ENCODE measurements at places on chromosomes 2 and 18.
A peak's percentile ranks its signal among the peaks of the same experiment; 100 is the strongest.

GRCh38 chr2:3650140-3650920, 7.7 kb upstream of the ALLC start:
- no peaks in the 10 kb centered on the region for H3K36me3 ChIP-seq
- peak overlapping the region; percentile 79 for H3K27ac ChIP-seq
- no peaks in the 10 kb centered on the region for H3K27me3 ChIP-seq
- no peak for DNase-seq

DNA sequence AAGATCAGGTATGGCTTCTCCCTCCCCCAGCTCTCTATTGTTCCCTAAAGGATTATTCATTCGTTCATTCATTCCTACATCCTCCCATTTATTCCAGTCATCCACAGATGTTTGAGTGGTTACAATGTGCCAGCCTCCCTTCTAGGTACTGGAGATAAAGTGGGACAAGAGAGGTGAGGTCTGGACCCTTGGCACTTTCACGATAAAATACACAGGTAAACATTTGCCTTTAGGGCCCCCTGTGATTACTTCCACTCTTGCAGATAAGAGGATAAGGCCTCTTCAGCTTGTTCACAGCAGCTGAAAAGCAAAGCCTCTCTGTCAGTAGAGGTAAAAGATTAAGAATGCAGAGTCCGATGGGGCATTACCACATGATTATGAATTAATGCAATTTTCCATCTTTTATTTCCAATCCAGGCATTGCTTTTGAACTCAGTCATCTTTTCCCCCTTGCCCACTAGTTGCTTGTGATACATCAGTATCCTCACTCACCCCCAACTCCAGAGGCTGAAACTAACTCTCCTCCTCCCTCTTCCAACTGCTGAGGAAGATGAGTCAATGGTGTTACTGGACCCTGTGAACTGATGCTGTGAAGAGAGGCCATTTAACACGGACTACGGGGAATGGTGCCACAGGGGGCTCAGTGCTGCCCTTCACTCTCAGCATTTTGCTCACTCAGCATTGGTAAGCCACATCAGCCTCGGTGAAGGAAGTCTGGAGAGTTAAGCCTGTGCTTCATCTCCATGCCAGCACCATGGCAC, 1.1 kb upstream of the DPP4 start:
- H3K36me3 ChIP-seq = no peaks in the 10 kb centered on the region
- H3K27me3 ChIP-seq = no peaks in the 10 kb centered on the region
- peak overlapping the region; percentile 54 for H3K27ac ChIP-seq
- no peak for DNase-seq
- peak overlapping the region; percentile 95 for H3K4me3 ChIP-seq

GRCh38 chr2:137837830-137838229, 126.4 kb upstream of the HNMT start:
- DNase-seq = no peak
- no peaks in the 10 kb centered on the region for H3K4me1 ChIP-seq
- H3K27me3 ChIP-seq = no peaks in the 10 kb centered on the region
- no peak overlapping the region for H3K4me3 ChIP-seq
- no peak overlapping the region for H3K27ac ChIP-seq
- no peaks in the 10 kb centered on the region for H3K36me3 ChIP-seq

DNA sequence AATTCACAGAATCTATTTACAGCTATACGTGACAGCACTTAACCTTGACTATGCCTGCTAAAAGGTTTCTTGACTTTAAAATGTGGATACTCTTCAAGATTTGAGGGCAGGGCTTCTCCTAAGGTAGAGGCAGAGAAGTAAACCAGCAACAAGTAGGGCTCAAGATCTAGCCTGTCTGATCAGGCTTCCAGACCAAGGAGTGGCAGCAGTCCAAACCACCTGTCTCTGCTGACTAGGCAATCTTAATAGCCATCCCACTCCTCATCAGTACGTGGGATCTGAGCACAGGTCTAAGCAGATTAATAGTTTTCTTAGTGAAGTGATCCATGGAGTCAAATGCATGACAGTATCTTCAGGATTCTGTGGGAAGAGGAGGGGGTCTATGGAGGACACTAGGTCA, 100.4 kb downstream of the GPD2 start:
- no peak overlapping the region for H3K4me3 ChIP-seq
- H3K4me1 ChIP-seq = peaks cover 9% of the 10 kb centered on the region
- no peaks in the 10 kb centered on the region for H3K36me3 ChIP-seq

- H3K36me3 ChIP-seq = no peaks in the 10 kb centered on the region
- no peaks in the 10 kb centered on the region for H3K27me3 ChIP-seq
- DNase-seq = no peak
- no peak overlapping the region for H3K4me3 ChIP-seq
- H3K4me1 ChIP-seq = no peaks in the 10 kb centered on the region
These were observed 92.0 kb upstream of the BOD1L2 start for GRCh38 chr18:57054891-57055290.

DNA sequence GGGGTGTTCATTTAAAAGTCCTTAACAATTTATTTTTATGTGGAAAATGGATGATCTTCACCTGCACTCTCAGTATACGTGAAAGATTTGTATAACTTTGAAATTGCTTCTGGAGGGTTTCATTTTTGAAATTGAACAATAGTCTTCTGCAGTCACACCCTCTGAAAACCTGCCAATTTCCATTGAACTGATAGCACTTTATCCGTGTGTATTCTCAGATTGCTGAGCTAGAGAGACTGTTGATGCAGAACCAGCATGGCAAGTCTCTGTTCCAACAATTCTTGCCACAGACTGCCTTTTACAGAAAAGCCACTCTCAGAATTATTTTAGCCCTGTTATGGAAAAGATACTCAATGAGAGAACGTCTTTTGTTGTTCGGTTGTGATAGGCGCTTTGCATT, 6.6 kb upstream of the GULP1 start:
- DNase-seq = no peak
- no peaks in the 10 kb centered on the region for H3K27me3 ChIP-seq
- H3K27ac ChIP-seq = no peak overlapping the region
- H3K4me3 ChIP-seq = no peak overlapping the region

- H3K4me1 ChIP-seq = no peaks in the 10 kb centered on the region
- no peaks in the 10 kb centered on the region for H3K27me3 ChIP-seq
- H3K36me3 ChIP-seq = no peaks in the 10 kb centered on the region
- no peak overlapping the region for H3K4me3 ChIP-seq
These were observed 354.6 kb upstream of the RAB12 start for GRCh38 chr18:8254654-8255053.

DNA sequence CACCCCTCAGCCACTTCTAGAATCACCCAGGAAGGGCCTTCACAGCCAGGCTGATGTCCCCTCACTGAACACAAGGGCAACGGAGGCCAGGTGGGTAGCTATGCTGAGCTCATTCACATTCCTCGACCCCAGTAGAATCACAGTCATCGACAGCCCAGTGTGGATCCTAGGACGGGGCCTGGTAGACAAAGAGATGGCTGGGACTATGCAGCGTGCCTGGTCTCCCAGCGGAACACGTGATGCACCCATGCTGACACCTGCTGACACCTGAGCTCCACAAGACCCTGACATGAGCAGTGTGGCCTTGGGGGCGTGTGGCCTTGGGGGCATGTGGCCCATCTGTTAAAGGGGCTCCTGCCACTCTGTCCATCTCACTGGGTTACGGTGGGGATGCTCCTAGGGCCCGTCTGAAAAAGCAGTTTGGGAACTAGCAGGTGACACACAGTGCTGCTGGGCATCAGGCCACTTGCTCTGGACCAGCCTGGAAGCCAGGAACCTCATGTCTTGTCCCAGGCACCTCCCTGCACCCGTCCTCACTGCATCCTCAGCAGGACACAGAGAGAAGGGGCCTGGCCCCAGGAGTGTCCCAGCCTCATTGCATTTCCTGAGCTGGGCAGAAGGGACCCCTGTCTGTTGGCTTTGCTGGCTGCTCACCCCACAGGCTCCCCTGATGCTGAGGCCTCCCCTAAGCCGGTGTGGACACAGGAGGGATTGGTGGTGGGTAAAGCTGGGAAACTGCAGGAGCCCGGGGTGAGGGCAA, 9.7 kb downstream of the ECEL1 start:
- no peak overlapping the region for H3K27ac ChIP-seq
- no peak for DNase-seq
- no peaks in the 10 kb centered on the region for H3K27me3 ChIP-seq
- H3K4me1 ChIP-seq = no peaks in the 10 kb centered on the region

DNA sequence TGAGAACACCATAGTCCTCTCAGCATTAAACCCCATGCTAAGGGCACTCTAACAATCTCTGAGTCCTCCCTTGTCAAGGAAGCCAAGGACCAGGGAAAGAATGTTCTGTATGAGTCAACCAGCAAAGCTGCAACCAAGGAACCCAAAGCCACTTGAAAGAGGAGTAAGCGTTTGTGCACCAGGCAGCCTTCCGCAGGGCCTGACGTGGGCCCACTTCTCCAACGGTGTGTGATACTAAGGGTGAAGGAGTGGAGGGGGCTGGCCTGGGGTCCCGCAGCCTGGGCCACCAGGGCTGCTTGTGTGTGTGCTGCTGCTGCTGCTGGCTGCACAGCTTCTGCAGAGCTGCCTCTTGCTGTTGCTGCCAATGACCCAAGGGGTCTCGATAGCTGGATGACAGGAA, 30.1 kb upstream of the GALNT14 start:
- H3K27ac ChIP-seq = no peak overlapping the region
- H3K4me1 ChIP-seq = no peaks in the 10 kb centered on the region

DNA sequence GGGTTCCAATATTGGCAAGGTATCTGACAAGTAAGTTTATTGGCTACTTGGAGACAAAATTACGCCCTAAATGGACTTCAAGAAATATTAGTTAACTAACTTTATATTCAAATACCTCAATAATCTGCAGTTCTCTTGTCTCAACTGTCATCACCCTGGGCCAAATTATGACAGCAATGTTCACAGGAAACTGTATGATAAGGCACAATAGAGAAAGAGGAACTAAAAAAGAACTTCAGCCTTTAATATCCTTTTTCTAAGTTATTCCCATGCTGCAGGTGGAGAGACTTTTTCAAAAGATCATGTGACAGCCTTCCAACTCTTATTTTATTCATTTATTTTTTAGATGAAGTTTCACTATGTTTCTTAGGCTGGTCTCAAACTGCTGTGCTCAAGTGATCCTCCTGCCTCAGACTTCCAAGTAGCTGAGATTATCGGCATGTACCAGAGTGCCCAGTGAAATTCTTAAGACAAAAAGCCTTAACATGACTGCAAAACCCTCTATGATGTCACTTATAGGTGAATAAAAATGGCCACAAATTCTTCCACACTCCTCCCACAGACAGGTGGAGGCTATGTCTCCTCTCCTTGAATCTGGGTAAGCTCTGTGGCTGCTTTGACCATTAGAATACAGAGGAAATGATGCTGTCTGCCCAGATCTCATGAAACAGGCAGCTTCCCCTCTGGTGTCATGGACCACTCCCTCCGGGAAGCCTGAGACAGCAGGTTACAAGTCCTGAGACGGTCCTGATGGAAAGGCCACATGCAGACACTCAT, 211.0 kb downstream of the TGIF1 start:
- H3K4me1 ChIP-seq = peaks cover 27% of the 10 kb centered on the region
- H3K27me3 ChIP-seq = no peaks in the 10 kb centered on the region
- no peak overlapping the region for H3K27ac ChIP-seq
- no peak overlapping the region for H3K4me3 ChIP-seq
- no peak for DNase-seq

DNA sequence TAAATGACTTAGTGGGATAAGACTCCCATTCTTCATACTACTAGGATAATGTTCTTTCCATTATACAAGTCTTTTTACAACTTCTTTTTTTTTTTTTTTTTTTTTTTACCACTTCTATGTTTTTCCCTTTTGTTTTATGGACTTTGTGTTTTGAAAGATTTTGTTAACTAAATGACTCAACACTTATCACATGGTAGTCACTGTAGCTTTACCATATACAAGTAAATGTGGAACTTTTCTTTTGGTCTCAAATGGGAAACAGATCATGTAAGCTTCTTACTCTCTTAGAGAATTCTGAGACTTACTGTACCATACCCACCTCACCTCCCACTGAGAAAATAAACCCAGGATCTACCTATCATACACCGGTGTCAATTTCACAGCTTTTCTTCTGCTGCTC, 590.3 kb upstream of the CDH2 start:
- H3K27ac ChIP-seq = no peak overlapping the region
- H3K4me3 ChIP-seq = no peak overlapping the region
- no peaks in the 10 kb centered on the region for H3K27me3 ChIP-seq
- H3K36me3 ChIP-seq = no peaks in the 10 kb centered on the region
- H3K4me1 ChIP-seq = no peaks in the 10 kb centered on the region

- no peaks in the 10 kb centered on the region for H3K36me3 ChIP-seq
- no peaks in the 10 kb centered on the region for H3K4me1 ChIP-seq
- DNase-seq = no peak
- H3K27me3 ChIP-seq = no peaks in the 10 kb centered on the region
- no peak overlapping the region for H3K27ac ChIP-seq
These were observed 219.9 kb downstream of the ICOS start for GRCh38 chr2:204156456-204156855.

GRCh38 chr2:218292048-218293014, at the start of gene TMBIM1:
TSS of gene TMBIM1 (minus strand) at chr2:218292503. CDS start at chr2:218282141, 10,362 bp downstream.
- no peaks in the 10 kb centered on the region for H3K27me3 ChIP-seq
- peak within 1 kb of the TSS; percentile 97 for H3K4me3 ChIP-seq
- DNase-seq = peak; percentile 94
- peak within 1 kb of the TSS; percentile 100 for H3K27ac ChIP-seq
- peaks cover 83% of the 10 kb centered on the region for H3K4me1 ChIP-seq

- no peaks in the 10 kb centered on the region for H3K27me3 ChIP-seq
- H3K27ac ChIP-seq = no peak overlapping the region
- no peak overlapping the region for H3K4me3 ChIP-seq
- H3K36me3 ChIP-seq = no peaks in the 10 kb centered on the region
- DNase-seq = no peak
These were observed 28.7 kb upstream of the SMIM21 start for GRCh38 chr18:75456199-75456631.

DNA sequence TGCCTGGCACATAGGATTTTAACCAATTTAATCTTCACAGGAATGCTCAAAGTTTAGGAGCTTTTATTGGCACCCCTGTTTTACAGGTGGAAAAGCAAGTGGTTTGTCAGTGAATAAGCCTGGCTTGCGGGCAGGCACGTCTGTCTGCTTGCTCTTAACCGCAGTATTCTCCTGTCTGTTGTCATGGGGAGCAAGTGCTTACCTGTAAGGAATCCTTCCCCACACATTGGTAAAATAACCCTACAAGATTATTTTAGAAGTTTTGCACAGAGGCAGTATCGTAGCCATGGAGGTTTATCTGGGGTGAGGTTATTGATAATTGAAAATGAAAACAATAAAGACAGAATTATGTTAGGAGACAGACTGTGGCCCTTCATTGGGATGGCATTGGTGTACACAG, 174.9 kb downstream of the AGAP1 start:
- H3K27ac ChIP-seq = no peak overlapping the region
- DNase-seq = no peak
- H3K4me3 ChIP-seq = no peak overlapping the region
- no peaks in the 10 kb centered on the region for H3K4me1 ChIP-seq

GRCh38 chr18:79964330-79965118, at the start of gene HSBP1L1:
TSS of gene HSBP1L1 (plus strand) at chr18:79964643. CDS start at chr18:79964736, 93 bp downstream.
- peak; percentile 78 for DNase-seq
- no peaks in the 10 kb centered on the region for H3K27me3 ChIP-seq
- peak within 1 kb of the TSS; percentile 85 for H3K27ac ChIP-seq
- no peaks in the 10 kb centered on the region for H3K36me3 ChIP-seq

- no peak overlapping the region for H3K27ac ChIP-seq
- H3K4me3 ChIP-seq = no peak overlapping the region
- H3K4me1 ChIP-seq = no peaks in the 10 kb centered on the region
- no peaks in the 10 kb centered on the region for H3K27me3 ChIP-seq
These were observed 128.6 kb downstream of the KCTD1 start for GRCh38 chr18:26419746-26420145.

- no peaks in the 10 kb centered on the region for H3K4me1 ChIP-seq
- no peaks in the 10 kb centered on the region for H3K27me3 ChIP-seq
- no peaks in the 10 kb centered on the region for H3K36me3 ChIP-seq
- no peak for DNase-seq
- no peak overlapping the region for H3K27ac ChIP-seq
- H3K4me3 ChIP-seq = no peak overlapping the region
These were observed 4.1 kb downstream of the PDCD1 start for GRCh38 chr2:241854342-241855244.

Data from Caco-2 (cell line).